ENCODE measurements at places on chromosomes 6 and 20. TPM values are rescaled to one million over a fixed set of nuclear protein-coding genes. Genes with fewer than 3 reads are reported as not detected.

PAX1 gene
- total RNA-seq, result not detected

ADAM33 gene
- total RNA-seq, result under 0.01 TPM

ABHD16B gene
- total RNA-seq, result not detected

WDR27 gene
- 28.0 TPM for total RNA-seq

HMGCLL1 gene
- total RNA-seq, result not detected

MC3R gene
- not detected for total RNA-seq

BMP6 gene
- not detected for total RNA-seq

TTBK1 gene
- total RNA-seq, result not detected

KCNB1 gene
- not detected for total RNA-seq

TTLL9 gene
- not detected for total RNA-seq

ARMC12 gene
- total RNA-seq, result 0.15 TPM

RBBP9 gene
- 13.7 TPM for total RNA-seq

SEMG1 gene
- not detected for total RNA-seq

CCDC170 gene
- 1.5 TPM for total RNA-seq

KCNK17 gene
- not detected for total RNA-seq

GJA1 gene
- 8.3 TPM for total RNA-seq

Measured in melanocyte of skin (primary cell).